ENCODE measurements at places on chromosomes 2 and 18.

- DNase-seq = no peak
These were observed 91.2 kb downstream of the LIPG start for GRCh38 chr18:49652881-49653724.

DNA sequence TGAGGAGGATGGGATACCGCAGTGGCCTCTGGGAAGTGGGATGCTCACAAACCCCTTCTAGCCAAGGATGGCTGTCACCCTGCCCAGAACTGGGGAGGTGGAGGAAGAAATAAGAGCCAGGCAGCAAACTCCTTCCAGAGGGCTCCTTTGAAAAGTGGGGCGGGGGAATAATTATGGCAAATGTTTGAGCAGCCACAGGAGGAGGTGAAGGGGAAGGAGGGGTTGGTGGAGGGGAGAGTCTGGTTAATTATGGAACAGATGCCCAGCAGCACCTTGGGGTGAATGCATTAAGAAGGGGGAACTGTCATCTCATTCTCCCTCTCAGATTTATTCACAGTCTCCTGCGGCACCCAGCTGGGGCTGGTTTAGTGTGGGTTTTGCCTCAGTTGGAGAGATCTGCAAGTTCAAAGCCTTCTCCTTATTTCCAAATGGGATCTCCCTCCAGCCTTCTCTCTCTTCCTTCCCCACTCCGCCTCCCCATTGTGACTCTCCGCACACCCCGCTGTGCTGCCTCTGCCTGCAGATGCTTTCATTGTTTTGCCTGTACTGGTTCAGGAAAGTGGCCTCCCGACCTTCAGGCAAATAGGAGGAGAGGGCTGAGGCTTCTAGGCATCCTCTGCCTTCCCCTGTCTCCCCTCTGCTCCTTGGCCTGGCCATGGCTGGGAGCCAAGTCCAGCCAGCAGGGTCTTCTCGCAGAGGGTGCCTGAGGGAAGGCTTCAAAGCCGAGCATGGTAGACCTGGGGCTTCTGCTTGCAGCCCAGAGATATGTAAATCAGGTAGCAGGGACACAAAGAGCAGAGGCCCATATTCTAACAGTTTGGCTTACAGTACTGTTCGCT lies 457.2 kb upstream of the MEX3C start:
- DNase-seq = no peak

DNA sequence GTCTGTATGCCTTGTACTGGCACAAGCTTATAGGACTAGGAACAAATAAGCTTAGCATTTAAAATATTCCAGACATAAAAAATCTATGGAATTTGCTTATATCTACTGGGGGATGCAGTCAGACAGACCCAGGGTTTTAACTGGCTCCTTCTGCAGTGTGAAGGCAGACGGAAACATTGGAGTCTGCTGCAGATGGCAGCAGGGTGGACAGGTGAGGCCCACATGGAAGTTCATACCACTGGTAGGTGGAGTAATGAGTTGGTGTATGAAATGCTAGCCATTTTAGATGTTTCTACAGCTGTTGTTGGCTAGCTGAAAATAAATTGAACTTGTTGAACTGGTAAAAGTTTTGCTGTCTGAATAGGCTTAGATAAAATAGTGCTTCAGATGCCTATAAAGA lies 17.7 kb downstream of the SPTBN1 start:
- DNase-seq = no peak

DNA sequence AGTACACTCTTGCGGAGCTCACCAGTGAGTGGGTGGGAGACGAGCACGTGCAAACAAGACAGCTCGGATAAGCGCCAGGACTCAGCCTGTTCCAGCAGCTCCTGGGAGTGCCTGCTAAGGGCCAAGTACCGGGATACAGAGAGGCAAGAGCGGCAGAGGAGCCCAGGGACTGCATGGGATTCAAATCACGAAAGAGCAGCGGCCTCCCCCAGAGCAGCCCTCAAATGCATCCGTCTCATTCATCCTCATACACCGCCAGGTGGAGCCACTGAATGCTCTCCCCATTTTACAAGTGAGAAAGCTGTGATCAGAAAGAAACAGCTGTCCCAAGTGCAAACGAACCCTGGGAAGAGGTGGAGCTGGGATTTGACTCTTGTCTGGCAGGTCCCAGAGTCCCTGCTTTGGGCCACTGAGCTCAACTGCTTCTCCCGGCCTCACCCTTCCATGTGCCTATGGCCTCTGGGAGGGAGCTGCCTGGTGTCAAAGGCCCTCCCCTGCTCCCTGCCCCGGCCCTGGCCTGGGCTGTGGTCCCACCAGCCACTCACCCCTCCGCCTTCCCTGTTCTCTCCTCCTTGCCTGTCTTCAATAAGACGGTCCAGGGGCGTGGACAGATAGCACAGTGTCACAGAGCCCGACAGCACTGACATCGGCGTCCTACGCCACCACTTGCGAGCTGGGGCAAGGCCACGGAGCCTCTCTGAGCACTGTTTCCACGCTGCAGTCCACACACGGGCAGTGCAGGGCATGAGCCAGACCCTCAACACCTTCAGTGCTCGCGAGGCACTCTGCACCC lies 72.8 kb upstream of the TAF1B start:
- peak; percentile 74 for DNase-seq

GRCh38 chr2:61640406-61640805 lies 102.2 kb upstream of the XPO1 start:
- no peak for DNase-seq

GRCh38 chr2:423479-423878 lies 135.6 kb upstream of the ALKAL2 start:
- no peak for DNase-seq

GRCh38 chr18:76368976-76369375 lies 126.1 kb downstream of the ZNF516 start:
- no peak for DNase-seq

GRCh38 chr2:2464643-2465042 lies 133.6 kb upstream of the MYT1L start:
- no peak for DNase-seq

GRCh38 chr18:489244-490023 lies 11.1 kb downstream of the COLEC12 start:
- DNase-seq = no peak

DNA sequence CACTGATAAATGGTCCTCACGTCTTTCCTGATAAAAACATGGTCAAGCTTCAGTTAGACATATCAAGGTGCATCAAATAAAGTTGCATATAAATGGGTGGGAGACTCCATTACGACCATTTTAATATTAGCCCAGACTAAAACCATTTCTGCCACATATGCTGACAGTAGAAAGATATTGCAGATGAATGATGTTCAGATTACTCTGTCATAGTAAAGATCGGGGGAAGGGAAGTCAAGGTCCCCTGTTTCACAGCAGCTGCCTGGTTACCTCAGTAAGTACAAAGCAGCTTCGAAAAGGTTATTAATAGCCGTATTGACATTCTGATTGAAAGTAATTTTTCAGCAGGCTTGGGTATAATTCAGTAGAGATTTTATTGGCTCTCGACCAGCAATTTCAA lies 927.7 kb upstream of the CDH2 start:
- DNase-seq = no peak

DNA sequence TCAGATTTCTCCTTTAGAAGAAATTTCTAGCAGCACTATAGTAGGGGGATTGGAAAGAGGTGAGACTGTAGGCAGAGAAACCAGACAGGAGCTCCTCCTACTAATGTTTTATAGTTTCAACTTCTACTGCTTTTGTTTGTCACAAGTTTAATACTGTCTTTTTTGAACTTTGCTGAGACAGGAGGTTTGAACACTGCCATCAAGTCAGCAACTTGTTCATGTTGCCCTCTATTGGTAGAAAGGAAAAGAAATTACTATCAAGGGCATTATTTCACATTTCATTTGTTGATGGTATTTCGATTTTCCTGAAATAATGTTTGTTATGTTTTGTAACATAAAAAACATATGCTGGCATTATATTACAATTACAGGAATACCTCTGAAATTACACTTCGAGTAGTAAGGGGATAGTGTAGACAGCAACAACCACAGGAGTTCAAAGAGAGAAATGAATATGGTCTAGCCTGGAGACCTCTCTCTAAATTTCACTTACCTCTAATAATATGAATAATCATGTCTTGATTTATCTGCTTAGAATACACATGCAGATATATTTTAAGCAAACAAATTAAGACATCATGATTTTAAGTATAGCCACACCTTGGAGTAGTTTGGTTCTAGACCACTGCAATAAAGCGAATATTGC lies 12.4 kb upstream of the CCDC88A start:
- DNase-seq = no peak

- DNase-seq = no peak
These were observed 562.9 kb downstream of the PIK3C3 start for GRCh38 chr18:42517896-42518295.

DNA sequence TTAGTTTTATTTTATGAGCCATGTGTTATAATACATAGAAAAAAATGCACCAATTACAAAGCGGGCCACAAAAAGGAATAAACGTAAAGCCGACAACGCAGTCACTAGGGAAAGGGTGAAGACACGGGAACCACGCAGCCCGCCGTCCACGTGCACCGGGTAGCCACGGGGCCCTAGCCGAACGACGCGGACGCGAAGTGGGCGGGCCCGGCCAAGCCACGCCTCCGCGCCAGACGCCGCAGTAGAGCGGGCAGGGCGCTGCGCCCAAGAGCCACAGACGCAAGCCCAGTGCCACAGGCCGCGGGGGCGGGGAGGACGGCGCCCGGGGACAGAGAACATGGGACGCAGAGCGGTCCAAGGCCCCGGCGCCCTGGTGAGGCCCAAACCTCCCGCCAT lies at the start of gene DUSP28:
Gene DUSP28, plus strand, starts transcription at position 274 of the 396 bp plus-strand sequence. CDS start 328 bp downstream, outside the sequence.
- DNase-seq = peak; percentile 94

- no peak for DNase-seq
These were observed 608.0 kb downstream of the SUCLG1 start for GRCh38 chr2:83851066-83851465.

DNA sequence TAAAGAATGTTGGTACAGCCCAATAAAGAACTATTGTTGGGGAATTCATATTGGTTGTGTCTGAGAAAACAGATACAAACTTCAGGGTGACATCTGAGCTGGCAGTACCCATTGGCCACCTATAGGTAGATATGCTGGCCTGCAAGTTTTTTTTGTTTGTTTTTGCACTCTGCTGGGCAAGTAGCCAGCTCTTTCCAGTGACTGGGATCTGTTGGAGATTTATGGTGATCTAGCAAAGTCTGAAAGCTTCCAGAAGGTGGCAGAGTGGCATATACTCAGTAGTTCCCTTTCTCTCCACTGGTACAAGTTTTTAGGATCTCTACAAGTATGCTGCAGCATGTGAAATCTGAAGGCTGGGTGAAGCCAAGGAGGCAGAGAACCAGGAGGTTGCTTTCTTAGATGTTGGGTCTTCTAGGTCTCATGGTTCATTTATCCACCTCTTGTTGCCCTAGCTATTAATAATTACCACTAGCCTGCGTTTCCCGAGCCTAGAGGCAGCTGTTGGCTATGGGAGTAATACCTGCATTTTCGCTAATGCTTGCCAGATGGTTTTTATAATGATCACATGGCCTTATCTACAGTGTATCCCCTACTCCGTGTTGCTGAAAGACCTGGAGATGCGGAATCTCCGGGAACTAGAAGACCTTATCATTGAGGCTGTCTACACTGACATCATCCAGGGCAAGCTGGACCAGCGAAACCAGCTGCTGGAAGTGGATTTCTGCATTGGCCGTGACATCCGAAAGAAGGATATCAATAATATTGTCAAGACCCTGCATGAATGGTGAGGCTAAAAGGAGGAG lies 9.5 kb downstream of the COPS7B start:
- peak; percentile 83 for DNase-seq

GRCh38 chr2:73079636-73080035 lies 8.1 kb upstream of the SFXN5 start:
- DNase-seq = no peak

GRCh38 chr18:36711014-36711725 lies 117.6 kb downstream of the TPGS2 start:
- DNase-seq = no peak

- DNase-seq = no peak
These were observed 64.8 kb downstream of the COX7A2L start for GRCh38 chr2:42296226-42296625.

DNA sequence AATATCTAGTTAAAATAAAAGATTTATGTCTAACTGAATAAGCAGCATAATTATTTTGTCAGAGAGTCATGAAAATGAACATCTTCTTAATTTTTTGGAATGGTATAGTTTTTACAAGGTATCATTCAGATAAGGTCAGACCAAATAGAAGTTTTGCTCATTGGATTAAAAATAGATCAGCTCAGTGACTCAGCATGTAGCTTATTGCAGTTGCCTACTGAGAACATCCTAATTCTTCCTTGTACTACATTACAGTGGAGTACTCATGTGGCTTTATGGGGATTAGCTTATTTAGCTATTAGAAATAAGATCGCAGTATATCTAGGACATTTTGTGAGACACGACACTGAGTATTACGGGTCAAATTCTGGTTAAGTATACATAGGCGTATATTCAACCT lies 38.2 kb upstream of the PPM1B start:
- no peak for DNase-seq

Measured in body of pancreas (tissue), 4 donors.